ENCODE measurements at places on chromosomes 3 and 15.

GRCh38 chr3:65523878-65524277 is 514.8 kb downstream of the MAGI1 start:
- no peak for DNase-seq

GRCh38 chr15:91926908-91927270 is 73.4 kb downstream of the SLCO3A1 start:
- no peak for DNase-seq

DNA sequence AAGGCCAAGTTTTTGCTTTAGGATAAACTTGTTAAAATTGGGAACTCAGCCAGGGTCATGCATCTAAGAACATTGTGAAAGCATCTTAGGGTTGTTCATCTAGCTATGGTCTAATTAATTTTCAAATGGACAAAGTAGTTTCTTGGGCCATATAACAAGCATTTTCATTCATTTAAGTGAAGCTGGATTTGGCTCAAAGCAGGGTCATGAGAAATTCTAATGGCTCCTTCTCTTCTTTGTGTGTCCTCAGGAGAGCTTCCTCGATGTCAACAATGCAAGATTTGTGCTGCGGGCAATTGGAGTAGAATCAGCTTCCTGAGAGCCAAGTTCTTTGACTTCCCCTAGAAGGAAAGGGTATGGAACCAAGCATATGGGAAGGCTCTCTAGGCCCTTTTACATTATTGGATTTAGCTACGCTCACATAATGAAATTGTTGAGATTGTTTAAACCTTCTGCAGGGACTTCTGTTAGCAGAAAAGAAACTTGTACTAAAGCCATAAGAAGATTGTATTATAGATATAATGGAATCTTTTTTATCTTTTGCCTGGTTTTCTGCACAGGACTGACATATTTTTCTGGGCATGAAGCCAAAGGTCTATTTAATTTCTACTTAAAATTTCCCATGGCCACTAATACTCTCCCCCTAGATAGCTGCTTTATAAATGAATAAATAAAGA is 1.8 kb upstream of the SAMMSON start:
- no peak for DNase-seq

GRCh38 chr3:19432669-19433068 is 284.4 kb downstream of the KCNH8 start:
- DNase-seq, result no peak

GRCh38 chr3:189144645-189145044 is 27.1 kb upstream of the TPRG1 start:
- DNase-seq, result peak; percentile 18

- DNase-seq, result no peak
Measured at GRCh38 chr3:4008205-4008604, 209.0 kb downstream of the LRRN1 start.

GRCh38 chr15:62571072-62571471 is 406.0 kb upstream of the C2CD4B start:
- DNase-seq, result no peak

- DNase-seq, result peak; percentile 25
Measured at GRCh38 chr15:99253381-99254090, 2.3 kb downstream of the LRRC28 start.

DNA sequence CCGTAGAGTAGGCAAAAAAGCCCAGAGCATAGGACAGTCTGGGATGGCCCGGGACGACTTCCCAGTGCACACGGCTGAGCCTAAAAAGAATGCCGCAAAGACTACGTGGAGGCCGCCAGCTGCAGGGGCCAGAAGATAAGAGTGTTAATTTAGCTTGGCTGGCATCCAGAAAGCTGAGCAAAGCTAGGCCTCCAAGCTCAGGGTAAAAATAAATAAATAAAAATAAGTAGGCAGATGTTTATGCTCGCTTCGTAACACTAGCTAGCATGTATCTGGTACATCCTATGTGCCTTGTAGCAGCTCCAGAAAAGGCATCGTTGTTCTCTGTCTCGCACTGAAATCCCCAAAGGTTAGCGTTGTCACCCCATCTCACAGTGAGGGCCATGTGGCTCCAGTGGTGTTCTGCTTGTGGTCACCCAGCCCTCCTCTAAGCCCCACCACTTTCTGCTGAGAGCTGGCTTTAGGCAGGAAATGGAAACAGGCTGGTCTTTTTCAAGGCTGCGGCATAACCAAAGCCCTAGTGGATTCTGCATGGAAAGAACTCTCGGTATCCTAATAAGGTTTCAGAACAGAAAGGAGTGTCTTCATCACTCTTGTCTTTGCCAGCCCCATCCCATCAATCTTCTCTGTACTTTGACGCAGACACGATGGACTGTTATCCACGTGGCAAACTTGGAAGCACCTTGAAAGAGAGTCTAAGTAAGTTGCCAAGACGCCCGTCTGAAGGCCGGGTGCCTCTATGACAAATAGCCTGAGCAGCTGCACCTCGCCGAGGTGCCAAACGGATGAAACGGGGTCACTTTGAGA is 58.1 kb upstream of the MEF2A start:
- peak; percentile 18 for DNase-seq

DNA sequence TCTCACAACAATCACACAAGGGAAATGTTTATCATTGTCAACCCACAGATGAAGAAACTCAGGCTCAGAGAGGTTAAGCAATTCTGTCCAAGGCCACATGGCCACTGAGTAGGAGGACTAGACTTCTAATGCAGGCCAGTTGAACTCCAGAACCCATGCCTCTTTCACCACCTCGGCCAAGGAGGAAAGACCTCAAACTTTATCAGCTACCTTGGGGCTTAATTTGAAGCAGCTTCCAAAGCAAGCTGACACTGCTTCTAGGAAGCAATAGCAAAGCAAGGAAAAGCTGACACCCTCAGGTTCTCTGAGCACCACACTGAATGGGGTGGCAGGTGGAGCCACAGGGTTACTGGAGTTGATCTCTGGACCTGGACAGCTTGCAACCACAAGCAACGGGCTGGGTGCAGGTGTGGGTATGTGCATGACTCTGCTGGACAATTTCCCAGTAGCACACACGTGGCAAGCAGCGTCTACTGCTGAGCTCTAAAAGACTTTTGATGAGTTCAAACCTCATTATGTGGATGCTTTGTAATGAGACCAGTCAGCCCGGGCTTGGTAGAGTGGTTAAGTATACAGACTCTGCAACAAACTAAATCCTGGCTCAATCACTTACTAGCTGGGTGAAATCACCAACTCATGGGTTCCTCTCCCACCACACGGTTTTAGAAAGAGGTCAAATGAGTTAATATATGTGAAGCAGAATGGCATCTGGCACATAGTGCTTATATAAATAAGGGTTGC is 23.1 kb downstream of the CCNL1 start:
- DNase-seq, result peak; percentile 96

- DNase-seq, result no peak
Measured at GRCh38 chr3:49173792-49174170, 2.4 kb downstream of the KLHDC8B start.

GRCh38 chr3:117547956-117548550 is 838.5 kb downstream of the TUSC7 start:
- no peak for DNase-seq

GRCh38 chr3:187750006-187750512 is 4.8 kb upstream of the BCL6 start:
- peak; percentile 90 for DNase-seq

Data from small intestine (tissue), 16 donors.